ENCODE measurements at places on chromosomes 2 and 18.

- no peak for DNase-seq
Measured at GRCh38 chr2:54382601-54383000, 73.5 kb upstream of the SPTBN1 start.

DNA sequence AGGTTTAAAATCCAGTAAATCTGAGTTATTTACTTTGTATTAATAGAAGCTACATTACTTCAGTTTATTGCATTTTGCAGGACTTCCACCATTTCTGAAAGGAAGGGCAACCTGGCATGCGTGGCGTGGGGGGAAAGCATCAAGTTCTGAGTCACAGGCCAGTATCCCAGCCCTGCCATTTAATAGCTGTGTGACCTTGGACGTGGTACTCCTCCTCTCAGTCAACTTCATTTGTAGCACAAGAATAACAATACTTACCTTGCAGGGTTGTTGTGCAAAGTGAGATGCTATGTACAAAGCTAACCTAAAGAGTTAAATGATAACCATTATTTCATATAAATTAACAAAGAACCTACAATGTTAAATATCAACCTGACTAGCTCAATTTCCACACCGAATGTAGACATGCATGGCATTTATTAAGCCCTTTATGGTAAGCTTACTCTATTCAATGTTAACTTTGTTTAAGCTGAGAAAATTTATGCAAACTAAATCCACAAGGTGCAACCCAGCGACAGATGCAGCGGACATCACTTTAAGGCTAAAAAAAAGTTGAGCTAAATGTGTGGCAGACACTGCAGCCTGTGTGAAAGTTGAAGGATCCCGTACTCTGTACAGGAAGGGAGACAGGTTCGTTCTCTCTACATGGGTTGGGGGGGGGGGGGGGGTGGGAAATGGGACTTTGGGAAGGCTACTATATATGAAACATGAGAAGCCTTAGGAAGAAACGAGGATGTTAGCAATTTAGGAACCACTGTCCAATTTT lies 17.2 kb upstream of the STPG4 start:
- no peak for DNase-seq

DNA sequence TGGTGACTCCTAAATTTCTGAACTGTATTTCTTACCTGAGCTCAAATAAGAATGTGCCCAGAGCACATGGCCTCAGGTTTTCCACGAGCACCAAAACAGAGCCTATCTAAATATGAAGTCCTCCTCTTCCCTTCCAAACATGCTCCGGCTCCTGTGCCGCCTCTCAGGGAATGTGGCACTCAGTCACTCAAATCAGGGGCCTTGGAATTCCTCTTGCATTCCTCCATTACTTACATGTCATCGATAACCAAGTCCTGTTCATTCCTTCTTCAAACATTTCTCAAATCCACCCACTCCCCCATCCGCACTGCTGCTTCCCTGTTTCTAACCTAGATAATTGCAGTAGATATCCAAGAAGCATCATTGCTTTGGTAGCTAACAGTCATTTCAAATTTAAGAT lies 151.4 kb downstream of the CHST9 start:
- DNase-seq: no peak

DNA sequence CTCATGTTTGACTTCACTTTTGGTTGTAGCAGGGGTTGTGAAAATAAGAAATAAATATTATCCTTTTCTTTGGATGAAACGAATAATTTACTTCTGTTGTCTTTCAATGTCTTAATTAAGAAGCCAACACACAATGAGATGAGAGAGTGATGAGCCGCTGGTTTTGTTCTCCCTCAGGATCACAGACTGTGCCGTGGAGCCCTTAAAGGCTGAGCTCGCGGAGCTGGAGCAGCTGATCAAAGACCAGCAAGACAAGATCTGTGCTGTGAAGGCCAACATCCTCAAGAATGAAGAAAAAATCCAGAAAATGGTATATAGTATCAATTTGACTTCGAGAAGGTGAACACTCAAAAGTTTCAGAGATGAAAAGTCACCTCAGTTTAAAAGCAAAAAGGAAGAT lies 28.1 kb upstream of the ASB1 start:
- no peak for DNase-seq

- DNase-seq: no peak
Measured at GRCh38 chr18:61917818-61918217, 25.0 kb upstream of the RNF152 start.

GRCh38 chr2:231601356-231602229 lies 8.9 kb downstream of the TEX44 start:
- DNase-seq: peak; percentile 50

GRCh38 chr18:21117409-21118131 lies 6.0 kb upstream of the ROCK1 start:
- DNase-seq: no peak

- no peak for DNase-seq
Measured at GRCh38 chr2:54546518-54546917, 90.4 kb downstream of the SPTBN1 start.

DNA sequence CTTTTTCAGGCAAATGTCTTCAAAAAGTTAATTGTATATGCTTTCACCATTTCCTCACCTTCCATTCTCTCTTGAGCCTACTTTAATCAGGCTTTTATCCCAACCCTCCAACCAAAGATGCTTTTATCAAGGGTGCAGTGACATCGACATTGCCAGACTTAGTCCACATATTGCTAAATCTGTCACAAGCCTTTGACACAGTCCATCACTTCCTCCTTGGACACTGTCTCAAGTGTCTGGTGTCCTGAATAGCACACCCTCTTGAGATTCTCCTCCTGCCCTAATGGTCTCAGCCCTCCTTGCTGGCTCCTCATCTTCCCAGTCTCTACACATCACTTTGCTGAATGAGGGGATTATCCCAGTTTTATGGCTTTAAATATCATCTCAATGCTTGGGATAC lies 147.5 kb upstream of the SLC39A10 start:
- no peak for DNase-seq

DNA sequence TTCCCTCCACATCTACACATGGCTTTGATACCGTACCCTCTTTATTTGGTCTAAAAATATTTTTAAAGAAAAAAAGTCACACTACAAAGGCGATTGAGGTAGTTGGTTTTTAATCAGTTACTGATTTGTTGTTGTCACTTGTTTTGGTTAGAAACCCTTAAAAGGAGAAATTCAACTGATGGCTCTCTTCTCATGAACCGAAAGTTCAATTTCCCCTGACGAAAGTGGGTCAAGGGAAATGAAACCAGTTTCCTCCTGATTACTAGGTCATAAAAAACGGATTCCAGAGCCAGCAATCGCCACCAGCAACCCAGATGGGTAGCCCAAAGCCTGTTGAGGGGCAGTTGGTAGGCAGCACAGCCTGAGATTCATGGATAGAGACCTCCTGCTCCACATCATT lies 63.2 kb downstream of the DLGAP1 start:
- DNase-seq: no peak

DNA sequence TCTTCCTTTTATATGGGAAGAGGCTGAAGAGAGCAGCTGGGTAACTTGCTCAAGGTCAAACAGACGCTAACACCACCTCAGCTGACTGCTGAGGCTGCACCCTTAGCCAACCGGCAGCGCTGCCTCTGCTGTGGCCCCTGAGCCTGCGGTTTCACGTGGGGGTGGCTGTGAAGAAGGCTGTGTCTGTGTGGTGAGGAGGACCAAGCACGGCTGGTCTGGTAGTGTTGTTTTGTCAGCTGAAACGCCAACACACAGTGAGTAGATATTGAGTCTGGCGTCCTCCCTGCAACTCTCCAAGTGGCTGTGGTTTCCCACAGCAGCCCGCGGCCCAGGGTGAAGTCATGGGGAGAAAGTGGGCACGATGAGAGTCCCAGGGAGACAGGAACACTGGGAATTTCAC lies 69.6 kb downstream of the THNSL2 start:
- no peak for DNase-seq
